Lung (tissue), 17 donors: ENCODE measurements at places on chromosomes 4 and X. TPM values are rescaled to one million over a fixed set of nuclear protein-coding genes. Genes with fewer than 3 reads are reported as not detected.

- no peak for DNase-seq
Measured at GRCh38 chr4:127155116-127155515, 477.6 kb upstream of the INTU start.

GRCh38 chrX:103378990-103379389, 2.7 kb downstream of the BEX3 start:
- no peak for DNase-seq

DNA sequence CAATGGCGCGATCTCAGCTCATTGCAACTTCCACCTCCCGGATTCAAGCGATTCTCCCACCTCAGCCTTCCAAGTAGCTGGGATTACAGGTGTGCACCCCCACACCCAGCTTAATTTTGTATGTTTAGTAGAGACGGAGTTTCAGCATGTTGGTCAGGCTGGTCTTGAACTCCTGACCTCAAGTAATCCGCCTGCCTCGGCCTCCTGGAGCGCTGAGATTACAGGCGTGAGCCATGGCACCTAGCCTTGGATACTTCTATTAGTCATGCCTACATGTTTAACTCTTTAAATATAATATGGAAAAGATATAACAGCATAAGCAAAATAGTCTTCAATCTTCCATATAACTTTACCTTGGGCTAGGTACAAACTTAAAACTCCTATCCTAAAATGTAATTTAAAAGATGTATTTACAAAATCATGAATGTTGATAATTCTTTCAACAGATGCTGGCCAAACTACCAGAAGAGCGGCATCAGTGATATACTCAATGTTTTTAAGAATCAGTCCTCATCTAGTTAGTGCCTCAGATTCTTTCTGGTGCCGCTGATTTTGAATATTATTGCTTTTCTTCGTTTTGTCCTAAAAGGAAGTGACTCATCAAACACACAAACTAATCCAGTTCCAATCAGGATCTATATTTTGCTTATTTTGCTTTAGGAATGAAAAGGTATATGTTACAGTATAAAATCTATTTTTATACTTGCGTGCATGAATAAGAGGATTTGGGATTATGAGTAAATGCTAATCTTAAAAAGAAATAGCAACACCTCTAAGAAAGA, 23.7 kb downstream of the FAM241A start:
- no peak for DNase-seq

- no peak for DNase-seq
Measured at GRCh38 chr4:56213543-56213942, 173.7 kb downstream of the AASDH start.

DNA sequence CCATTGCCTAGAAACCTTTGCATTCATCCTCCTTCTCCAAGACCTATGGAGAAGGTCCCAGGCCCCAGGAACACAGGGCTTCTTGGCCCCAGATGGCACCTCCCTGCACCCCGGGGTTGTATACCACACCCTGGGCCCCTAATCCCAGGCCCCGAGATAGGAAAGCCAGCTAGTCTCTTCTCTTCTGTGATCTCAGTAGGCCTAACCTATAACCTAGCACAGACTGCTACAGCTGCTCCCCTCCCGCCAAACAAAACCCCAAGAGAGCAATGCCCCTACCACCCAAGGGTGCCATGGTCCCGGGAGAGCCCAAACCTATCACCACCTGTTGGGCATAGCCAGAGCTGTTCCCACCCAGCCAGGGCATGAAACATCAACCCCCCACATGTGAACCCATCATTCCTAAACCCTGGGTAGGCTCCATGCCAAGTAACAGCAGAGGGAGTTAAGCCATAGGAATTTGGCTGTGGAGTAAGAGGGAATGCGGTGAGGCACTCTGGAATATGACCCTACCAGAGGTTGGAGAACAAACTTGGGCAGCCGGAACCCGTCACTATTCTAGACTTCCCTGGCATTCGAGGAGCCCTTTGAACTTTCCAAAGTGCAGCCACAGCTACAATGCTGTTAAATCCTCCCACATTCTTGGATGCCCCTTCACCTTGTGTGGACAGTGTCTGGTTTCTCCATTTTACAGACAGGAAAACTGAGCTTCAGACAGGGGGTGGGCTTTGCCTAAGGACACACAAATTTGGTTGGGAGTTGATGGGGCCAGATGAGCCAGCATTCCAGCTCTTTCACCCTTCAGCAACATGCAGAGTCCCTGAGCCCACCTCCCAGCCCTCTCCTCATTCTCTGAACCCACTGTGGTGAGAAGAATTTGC, 10.9 kb upstream of the SASH3 start:
- no peak for DNase-seq

DNA sequence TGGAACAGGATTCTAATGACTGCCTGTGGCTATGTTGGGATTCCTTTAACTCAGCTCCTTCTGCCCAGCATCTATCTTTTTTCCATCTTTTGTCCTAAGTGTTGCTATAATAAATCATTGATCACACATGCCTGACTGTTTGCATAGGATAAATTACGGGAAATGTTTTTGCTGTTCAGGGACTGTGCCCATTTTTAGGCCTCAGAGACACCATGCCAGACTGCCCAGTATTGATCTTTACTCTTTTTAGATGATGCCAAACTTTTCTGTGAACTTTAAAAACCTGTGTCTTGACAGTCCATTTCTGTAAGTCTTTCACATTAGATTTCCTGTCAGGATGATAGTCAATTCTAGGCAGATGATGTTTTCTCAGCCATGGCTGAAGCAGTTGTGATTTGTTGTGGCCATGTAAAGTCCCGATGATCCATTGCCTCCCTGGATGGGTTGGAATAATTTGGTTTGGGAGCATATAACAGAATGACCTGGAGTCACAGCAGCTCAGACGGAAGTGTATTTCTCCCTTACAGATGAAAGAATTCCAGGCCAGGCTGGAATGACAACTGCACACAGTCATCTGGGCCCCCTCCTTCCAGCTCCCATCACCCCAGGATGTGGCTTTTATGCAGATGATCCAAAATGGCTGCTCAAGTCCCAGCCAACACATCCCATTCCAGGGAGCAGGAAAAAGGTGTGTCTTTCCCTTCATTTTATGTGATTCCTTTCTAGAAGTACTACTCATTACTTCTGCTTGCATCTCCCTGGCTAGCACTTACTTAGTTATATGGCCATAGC, 3.4 kb downstream of the HTT-AS start:
- no peak for DNase-seq

DNA sequence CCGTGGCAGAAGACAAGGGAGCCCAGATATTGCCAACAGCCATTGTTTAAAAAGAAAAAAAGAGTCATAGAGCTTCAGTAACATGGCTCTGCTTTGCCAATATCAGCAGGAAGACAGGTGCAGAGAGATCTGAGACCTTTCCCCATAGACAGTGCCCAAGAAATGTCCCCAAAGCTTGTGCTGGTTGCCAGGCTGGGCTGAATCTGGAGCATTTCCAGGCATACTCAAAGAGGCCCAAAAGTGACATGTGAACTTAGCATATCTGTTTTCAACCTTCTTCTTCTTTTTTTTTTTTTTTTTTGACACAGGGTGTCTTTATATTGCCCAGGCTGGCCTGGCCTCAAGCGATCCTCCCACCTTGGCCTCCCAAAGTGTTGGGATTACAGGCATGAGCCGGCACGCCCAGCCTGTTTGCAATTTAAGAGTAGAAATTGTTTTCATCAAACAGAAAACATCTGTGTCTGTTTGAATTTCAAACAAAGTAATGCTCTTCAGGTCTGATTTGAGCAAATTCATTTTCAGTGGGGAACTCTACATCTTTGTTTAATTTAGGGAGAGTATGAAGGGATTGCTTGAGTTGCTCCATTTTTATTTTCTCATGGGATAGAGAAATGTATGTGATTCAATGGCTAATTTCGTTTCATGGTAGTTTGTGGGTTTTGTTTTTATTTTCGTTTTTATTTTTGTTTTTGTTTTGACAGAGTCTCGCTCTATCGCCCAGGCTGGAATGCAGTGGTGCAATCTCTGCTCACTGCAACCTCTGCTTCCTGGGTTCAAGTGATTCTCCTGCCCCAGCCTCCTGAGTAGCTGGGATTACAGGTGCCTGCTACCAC, 56.6 kb upstream of the RBM47 start:
- DNase-seq = no peak

GRCh38 chrX:49858341-49858740, 20.9 kb upstream of the USP27X start:
- no peak for DNase-seq

DNA sequence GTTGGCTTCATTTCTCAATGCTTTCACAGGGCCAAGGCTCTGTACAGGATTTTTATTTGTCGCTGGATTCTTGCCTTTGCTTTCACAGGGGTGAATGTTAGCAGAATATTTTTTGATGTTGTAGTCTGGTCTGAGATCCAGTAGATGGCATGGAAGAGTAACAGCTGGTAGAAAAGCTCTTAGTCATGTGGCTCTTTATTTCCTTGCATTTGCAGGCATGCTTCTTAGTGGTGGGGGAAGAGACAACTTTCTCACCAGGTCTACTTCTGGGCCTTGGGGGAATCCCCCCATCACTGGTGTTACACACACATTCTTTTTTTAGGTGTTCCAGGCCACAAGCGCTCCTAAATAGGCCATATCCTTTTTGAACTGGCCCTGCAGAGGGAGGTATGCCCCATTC, 58.2 kb upstream of the DKK2 start:
- no peak for DNase-seq

GRCh38 chr4:42638321-42638720, 18.6 kb downstream of the ATP8A1 start:
- peak; percentile 26 for DNase-seq

GRCh38 chrX:30888526-30889146, 418 bp downstream of the TAB3 start:
- peak; percentile 24 for DNase-seq

- no peak for DNase-seq
Measured at GRCh38 chr4:138826754-138827153, 188.8 kb upstream of the NOCT start.

- DNase-seq = no peak
Measured at GRCh38 chr4:54677416-54677815, 19.7 kb downstream of the KIT start.

- no peak for DNase-seq
Measured at GRCh38 chr4:48518143-48518542, 28.1 kb downstream of the ZAR1 start.

DNA sequence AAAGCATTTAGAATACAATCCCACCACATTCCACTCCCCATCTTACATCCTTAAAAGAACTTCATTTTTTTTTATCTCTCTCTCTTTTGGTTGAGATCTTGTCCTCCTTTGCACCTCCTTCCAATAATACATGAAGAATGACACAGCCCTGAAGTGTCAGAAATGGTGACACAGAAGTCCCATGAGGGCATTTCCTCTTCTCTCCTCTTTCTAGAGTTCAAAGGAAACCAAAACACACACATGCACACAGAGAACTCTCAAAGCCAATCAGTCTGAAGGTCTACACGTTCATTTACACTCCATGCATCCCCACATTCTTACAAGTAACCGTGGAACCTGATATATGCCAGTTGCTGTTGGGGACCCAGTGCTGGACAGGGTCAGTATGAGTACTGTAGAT, 450.7 kb downstream of the HNRNPD start:
- DNase-seq = no peak

GRCh38 chr4:92600638-92601037, 296.9 kb downstream of the GRID2 start:
- DNase-seq = no peak

DNA sequence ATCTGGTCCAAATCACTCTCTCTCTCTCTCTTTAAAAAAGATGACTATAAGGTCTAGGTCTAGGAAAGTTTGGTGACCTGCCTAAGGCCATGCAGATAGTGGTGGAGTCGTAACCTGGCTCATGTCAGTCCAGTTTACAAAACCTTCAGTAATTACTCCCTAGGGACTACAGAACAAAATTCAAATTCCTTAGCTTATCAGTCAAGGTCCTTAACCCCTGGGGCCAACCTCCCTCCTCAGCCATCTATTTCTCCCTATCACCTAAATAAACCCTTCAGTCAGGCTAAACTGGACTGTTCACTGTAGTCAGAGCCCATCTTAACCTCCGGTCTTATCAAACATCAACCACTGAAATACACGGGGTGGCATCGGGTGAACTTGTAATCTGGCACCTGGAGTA, 68.9 kb downstream of the MAP3K15 start:
- no peak for DNase-seq

UGT8 gene
- 1.2 TPM for polyA plus RNA-seq

ASB12 gene
- 0.11 TPM for polyA plus RNA-seq

PAGE4 gene
- not detected for polyA plus RNA-seq

SASH3 gene
- polyA plus RNA-seq = 90.1 TPM

L1CAM gene
- 0.20 TPM for polyA plus RNA-seq

VSIG1 gene
- 4.3 TPM for polyA plus RNA-seq
